Uterus (tissue), 4 donors: ENCODE measurements at places on chromosomes 4 and X. TPM values are rescaled to one million over a fixed set of nuclear protein-coding genes. Genes with fewer than 3 reads are reported as not detected.

CLDN34 gene
- total RNA-seq, result 1.2 TPM

- H3K27me3 ChIP-seq, result no peaks in the 10 kb centered on the region
- H3K4me1 ChIP-seq, result no peaks in the 10 kb centered on the region
- no peaks in the 10 kb centered on the region for H3K36me3 ChIP-seq
- H3K27ac ChIP-seq, result no peak overlapping the region
- no peak overlapping the region for H3K4me3 ChIP-seq
Measured at GRCh38 chr4:109629775-109630174, 69.7 kb downstream of the MCUB start.

GRCh38 chrX:71100581-71101505, 5.2 kb downstream of the FOXO4 start:
- no peak for DNase-seq
- no peaks in the 10 kb centered on the region for H3K4me1 ChIP-seq
- no peak overlapping the region for H3K4me3 ChIP-seq
- H3K27ac ChIP-seq, result no peak overlapping the region

- H3K4me1 ChIP-seq, result no peaks in the 10 kb centered on the region
- H3K36me3 ChIP-seq, result no peaks in the 10 kb centered on the region
- no peaks in the 10 kb centered on the region for H3K27me3 ChIP-seq
- H3K4me3 ChIP-seq, result no peak overlapping the region
Measured at GRCh38 chr4:147954850-147955249, 223.0 kb downstream of the ARHGAP10 start.

GRCh38 chrX:69813677-69814076, 197.8 kb downstream of the EDA start:
- H3K27ac ChIP-seq, result no peak overlapping the region
- H3K4me1 ChIP-seq, result no peaks in the 10 kb centered on the region
- H3K4me3 ChIP-seq, result no peak overlapping the region
- H3K27me3 ChIP-seq, result no peaks in the 10 kb centered on the region

DNA sequence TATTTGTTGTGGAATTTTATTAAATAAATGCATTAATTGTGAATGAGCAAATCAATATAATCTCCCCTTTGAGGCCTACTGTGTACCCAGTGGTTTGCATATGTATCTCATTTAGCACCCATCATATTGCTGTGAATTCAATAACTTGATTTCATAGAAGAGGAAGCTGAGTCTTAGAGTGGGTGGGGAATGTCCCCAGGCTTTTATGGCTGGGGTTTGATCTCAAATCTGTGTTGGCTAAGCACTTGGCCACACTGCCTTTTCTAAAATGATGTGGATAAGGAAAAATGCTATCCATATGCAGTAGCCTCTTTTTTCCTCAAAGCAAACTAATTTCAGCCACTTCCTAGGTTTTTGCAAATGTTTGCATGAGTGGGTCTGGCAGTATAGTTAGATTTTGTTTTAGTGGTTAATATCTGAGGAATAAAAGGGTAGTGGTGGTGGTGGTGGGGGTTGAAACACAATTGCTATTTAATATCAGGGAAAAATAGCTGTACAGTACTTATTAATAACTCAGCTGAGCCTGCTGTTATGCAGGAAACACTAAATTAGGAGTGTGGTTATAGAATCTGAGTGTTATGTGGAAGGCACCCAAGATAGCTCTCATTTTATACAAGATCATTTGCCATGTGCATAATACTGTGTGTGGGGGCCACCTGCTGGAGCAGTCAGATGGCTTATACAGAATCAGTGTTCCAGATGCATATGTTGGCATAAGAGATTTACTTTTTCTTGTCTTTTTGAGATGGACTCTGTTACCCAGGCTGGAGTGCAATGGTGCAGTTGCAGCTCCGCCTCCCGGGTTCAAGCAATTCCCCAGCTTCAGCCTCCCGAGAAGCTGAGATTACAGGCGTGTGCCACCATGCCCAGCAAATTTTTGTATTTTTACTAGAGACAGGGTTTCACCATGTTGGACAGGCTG, 108.0 kb downstream of the TMEM131L start:
- no peaks in the 10 kb centered on the region for H3K36me3 ChIP-seq
- no peaks in the 10 kb centered on the region for H3K27me3 ChIP-seq
- peak; percentile 63 for DNase-seq
- no peak overlapping the region for H3K27ac ChIP-seq
- no peak overlapping the region for H3K4me3 ChIP-seq

- no peak overlapping the region for H3K4me3 ChIP-seq
- no peak for DNase-seq
- H3K4me1 ChIP-seq, result no peaks in the 10 kb centered on the region
- no peak overlapping the region for H3K27ac ChIP-seq
- H3K27me3 ChIP-seq, result peaks cover 4% of the 10 kb centered on the region
- H3K36me3 ChIP-seq, result no peaks in the 10 kb centered on the region
Measured at GRCh38 chrX:15511563-15511962, 11.0 kb downstream of the BMX start.

DNA sequence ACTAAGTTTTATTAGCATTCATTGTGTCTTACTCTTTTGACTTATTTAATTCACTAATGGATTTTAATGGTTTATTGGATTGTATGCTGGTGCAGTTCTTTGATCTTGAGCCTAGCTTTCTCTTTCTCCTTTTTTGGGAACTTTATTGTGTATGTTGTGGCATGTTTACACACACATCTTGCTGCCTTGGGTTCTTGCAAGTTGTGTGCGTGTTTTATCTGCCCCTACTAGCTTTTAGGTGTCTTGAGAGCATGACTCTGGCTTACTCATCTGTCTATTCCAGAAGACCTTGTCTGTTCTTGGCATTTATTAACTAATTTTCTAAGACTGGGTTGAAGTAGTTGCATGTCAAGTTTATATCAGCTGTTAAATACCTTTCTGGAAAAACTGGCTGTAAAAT, 2.7 kb downstream of the TMEM165 start:
- H3K36me3 ChIP-seq, result no peaks in the 10 kb centered on the region
- H3K27me3 ChIP-seq, result no peaks in the 10 kb centered on the region
- H3K4me3 ChIP-seq, result peak overlapping the region; percentile 84
- H3K27ac ChIP-seq, result peak overlapping the region; percentile 98
- no peak for DNase-seq
- no peaks in the 10 kb centered on the region for H3K4me1 ChIP-seq

DNA sequence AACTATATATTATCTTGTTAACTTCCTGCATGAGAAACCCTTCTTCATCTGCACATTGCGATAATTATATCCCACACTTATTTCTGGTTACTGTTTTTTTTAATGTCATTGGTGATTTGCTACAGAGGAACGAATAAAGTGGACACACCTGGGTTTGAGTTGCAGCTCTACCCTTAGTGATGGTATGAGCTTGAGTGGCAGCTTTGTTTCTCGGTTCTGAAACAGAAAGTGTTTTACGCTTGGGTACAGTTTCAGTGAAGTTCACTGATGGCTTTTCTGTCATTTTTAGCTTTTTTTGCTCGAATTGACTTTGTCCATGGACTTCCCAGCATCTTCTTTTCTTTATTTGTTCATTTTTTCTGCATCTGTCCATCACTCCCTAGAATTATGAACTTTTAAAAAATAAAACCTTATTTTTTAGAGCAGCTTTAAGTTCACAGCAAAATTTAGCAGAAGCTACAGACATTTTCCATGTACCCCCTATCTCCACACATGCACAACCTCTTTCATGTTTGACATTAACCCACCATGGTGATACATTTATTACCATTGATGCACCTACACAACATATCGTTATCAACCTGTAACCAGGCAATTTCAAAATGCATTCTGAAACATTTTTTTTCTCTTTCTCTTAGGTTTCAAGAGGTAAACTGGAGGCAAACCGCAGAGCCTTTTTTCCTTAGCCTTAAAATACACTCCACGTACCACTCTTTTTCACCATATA, 1041.6 kb upstream of the PRKX start:
- H3K36me3 ChIP-seq, result no peaks in the 10 kb centered on the region
- H3K4me3 ChIP-seq, result no peak overlapping the region
- H3K27ac ChIP-seq, result no peak overlapping the region
- H3K4me1 ChIP-seq, result no peaks in the 10 kb centered on the region
- no peak for DNase-seq

DNA sequence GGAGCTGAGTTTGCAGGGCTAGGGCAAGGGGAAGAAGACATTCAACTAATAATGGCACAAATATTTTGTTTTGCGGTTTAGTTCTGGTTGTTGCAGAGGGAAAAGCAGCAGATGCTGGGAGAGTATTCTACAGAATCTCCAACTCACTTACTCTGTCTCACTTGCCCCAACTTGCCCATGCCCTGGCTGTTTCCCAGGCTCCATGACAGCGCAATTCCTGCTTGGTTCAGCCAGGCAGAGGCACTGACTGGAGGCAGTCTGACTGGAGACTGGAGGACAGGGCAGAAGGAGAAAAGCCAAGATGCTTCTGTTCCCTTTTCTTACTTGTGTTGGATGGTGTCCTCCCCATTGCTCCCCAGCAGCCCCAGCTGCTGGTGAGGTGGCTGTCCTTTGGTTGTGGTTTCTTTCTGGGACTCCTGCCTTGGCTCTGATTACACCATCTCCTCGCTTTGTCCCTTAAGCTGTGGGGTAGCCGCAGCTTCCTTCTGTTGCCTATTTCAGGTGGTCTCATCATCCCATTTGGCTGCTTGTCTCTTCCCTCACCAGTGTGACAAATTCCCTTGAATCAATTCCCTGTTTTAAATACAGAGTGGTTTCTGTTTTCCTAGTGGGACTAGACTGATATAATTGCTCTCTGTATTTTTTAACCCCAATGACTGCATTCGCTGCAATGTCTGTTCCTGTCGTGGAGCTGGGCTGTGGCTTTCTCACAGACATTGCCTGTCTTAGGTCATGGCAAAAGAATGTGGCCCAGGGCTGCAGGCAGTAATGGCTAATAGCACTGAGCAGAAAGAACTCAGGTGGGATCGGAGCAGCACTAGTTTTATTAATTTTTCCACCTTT, 24.2 kb upstream of the RASL11B start:
- no peaks in the 10 kb centered on the region for H3K36me3 ChIP-seq
- no peak for DNase-seq
- H3K4me3 ChIP-seq, result no peak overlapping the region
- H3K4me1 ChIP-seq, result no peaks in the 10 kb centered on the region
- no peak overlapping the region for H3K27ac ChIP-seq
- no peaks in the 10 kb centered on the region for H3K27me3 ChIP-seq

GRCh38 chrX:103616676-103617186, 9.0 kb downstream of the TCEAL3 start:
- H3K36me3 ChIP-seq, result no peaks in the 10 kb centered on the region
- H3K27me3 ChIP-seq, result no peaks in the 10 kb centered on the region
- DNase-seq, result no peak
- no peaks in the 10 kb centered on the region for H3K4me1 ChIP-seq
- H3K27ac ChIP-seq, result no peak overlapping the region
- no peak overlapping the region for H3K4me3 ChIP-seq
